Pulmonary artery endothelial cell (primary cell): ENCODE measurements at places on chromosomes 5 and 9.
A peak's percentile ranks its signal among the peaks of the same experiment; 100 is the strongest.

DNA sequence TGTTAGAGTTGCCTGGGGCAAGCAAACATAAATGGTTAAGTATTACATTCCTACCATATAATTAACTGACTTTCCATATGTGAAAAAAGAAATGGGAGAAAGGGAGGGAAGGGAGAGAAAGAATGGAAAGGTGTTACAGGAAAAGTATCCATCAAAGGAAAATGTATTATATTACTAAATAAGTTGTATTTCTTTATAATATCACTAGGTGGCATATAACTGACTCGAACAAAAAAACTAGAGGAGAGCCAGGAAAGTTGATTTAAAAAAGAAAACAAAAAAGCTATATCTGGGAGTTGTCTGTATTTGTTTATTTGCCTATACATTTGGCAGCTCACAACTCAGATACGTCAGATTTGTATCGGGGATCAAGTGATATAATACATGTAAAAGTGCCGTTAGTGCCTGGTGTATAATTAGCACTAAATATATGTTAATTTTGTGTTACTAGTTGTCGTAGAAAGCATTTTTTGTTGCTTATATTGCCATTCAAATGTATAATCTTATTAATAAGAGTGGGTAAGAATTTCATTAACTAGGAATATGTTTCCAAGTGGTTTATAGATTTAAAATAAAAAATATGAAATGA is 59.6 kb upstream of the ADAMTS19 start:
- DNase-seq = no peak

DNA sequence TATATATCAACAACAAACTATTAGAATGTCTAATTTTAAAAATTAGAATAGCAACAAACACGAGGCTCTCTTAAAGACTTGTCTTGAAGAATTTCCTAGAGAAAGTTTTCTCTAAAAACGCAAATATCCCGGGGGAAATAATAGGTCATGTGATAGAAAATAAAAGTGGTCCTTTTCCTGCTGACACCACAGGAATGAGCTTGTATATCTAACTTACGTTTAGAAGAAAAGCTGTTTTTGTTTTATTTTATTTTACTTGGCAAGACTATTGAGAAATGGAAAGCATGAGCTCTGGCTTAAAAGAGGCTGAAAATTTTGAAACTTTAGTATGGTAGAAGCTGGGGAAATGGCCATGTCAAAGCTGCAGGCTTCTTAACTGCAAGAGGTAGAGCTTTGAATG is 465.0 kb downstream of the AGTPBP1 start:
- DNase-seq = no peak

GRCh38 chr5:53200306-53200705 is 90.7 kb upstream of the MOCS2 start:
- DNase-seq = no peak

- DNase-seq = no peak
Measured at GRCh38 chr9:80158131-80158530, 586.4 kb downstream of the TLE4 start.

GRCh38 chr5:139593716-139594319 is 32.7 kb downstream of the UBE2D2 start:
- DNase-seq = no peak

GRCh38 chr9:136700959-136701667 is 11.3 kb upstream of the DIPK1B start:
- no peak for DNase-seq

DNA sequence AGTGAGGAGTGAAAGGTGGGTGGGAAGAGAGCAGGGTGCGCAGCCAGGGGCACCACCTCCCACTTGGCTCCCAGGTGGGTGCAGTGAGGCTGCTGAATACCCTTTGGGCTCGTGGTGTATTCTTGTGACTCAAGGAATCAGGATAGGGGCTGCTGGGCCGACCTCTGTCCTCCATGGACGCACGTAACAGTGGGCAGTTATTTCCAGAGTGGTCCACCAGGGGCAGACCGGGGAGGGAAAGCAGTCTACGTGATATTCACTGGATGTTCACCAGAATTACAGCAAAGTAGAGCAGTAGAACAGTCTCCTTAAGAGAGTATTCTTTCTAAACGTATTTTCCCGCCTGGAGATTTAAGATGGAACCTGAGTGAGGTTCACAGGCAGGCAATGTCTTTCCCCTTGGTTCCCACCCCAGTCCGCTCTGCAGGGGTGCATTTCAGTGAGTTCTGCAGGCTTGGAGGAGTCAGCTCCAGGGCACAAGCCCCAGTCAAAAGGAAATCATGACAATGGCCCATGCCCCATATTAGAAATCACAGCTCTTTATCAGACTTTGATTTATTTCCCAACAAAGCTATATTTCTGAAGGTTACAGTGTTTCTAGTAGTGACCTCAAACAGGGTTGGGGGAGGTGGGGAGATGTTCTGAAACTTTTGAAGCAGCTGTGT is 88.7 kb downstream of the SYK start:
- DNase-seq = no peak

- DNase-seq = no peak
Measured at GRCh38 chr9:104448036-104448435, 56.0 kb upstream of the OR13F1 start.

GRCh38 chr5:45578270-45578669 is 117.9 kb downstream of the HCN1 start:
- DNase-seq = no peak

GRCh38 chr9:72129271-72130156 is 19.7 kb upstream of the GDA start:
- no peak for DNase-seq

GRCh38 chr9:35490155-35490909 is 421 bp downstream of the RUSC2 start:
- DNase-seq = no peak

GRCh38 chr5:72228960-72229359 is 91.1 kb downstream of the MRPS27 start:
- no peak for DNase-seq

- no peak for DNase-seq
Measured at GRCh38 chr5:118557251-118557661, 431.1 kb downstream of the DTWD2 start.

- DNase-seq = no peak
Measured at GRCh38 chr9:92507005-92507404, 24.7 kb upstream of the ASPN start.

DNA sequence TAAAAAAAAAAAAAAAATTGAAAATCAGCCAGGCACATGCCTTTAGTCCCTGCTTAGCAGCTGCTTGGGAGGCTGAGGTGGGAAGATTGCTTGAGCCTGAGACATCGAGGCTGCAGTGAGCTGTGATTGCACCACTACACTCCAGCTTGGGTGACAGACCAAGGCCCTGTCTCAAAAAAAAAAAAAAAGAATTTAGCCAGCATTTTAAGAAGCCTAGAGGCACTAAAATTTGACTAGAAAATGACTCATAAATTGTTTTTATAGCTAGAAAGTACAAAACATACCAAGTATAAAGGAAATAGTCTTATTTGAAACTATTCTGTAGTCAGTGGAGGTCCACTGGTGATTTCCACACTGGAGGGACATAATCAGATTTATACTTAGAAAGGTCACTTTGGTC is 17.5 kb downstream of the LRRC70 start:
- DNase-seq = no peak

- DNase-seq = no peak
Measured at GRCh38 chr5:112200131-112200530, 218.9 kb downstream of the EPB41L4A start.

DNA sequence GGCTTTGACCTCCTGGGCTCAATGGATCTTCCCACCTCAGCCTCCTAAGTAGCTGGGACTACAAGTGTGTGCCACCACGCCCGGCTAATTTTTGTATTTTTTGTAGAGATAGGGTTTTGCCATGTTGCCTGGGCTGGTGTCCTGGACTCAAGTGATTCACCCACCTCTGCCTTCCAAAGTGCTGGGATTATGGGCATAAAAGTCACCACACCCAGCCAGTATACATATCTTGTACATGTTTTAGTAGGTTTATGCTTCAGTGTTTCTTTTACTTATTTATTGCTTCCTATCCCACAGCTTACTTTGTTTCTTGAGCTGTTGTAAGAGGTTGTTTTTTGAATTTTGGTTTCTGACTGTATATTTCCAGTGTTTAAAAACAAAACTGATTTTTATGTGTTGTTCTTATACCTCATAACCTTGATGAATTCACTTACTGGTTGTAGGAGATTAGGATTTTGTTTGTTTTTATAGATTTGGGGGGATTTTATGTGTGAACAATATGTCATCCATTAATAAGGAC is 12.9 kb downstream of the FBXW5 start:
- no peak for DNase-seq

- peak; percentile 51 for DNase-seq
Measured at GRCh38 chr5:120405286-120405864, 58.7 kb upstream of the PRR16 start.

DNA sequence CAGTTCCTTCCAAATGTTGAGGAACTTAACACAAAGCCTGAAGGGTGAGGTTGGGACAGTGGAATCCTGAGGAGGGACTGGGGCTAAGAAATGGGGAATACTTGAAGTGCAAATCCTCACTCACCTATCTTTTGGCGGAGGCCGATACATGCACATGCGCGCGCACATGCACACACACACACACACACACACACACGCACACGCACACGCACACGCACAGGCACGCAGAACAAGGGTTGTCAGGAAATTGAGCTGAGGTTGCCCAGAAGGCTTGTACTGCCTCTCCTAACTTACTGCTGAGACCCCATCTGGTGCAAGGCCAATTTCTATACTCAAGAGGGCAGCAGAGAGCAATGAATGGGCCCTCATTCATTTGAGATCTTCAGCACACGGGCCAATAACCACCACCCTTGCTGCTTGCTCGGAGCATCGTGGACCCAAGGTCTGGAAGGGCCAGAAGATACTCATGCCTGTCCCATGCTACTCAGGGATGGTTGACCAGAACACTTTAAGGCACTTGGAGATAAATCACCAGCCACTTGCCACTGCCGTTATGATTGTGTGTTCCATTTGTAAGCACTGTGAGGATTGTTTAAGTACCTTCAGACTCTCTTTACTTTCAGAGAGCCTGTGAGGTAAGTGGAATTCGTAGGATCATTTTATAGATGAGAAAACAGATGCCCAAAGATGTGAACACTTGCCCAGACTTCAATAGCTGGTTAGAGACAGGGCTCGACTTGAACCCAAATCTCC is 21.5 kb downstream of the BTF3 start:
- DNase-seq = peak; percentile 55

DNA sequence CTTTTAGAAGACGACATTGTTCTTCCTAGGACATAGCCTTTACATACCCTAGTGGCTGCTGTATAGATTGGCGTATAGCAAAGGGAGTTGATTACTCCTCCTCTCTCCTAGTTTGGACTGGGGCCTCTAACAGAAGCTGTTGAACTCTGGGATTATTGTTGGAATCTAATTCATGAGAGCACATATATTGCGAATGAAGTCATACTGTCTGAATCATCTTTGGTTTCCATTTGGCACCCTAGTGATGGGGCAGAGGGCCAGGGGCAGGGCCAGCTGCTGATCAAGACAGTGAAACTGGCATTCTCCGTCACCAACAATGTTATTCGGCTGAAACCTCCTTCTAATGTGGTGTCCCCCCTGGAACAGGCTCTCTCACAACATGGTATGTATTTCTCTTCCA is 40.3 kb downstream of the NUP188 start:
- peak; percentile 17 for DNase-seq

DNA sequence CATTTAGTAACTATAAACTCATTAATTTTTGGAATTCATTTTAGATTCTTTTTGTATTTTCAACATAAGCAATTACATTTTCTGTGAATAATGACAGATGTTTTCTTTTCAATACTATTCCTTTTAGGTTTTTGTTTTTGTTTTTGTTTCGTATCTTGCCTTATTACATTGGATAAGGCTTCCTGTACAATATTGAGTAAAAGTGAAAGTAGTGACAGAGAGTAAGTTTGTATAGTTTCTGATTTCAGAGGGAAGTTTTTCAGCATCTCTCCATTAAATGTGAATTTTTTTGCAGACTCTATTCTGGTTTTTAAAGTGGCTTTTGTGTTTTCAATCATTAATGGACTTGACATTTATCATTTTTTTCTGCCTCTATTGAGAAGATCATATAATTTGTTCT is 12.8 kb upstream of the CAMK4 start:
- DNase-seq = no peak

- no peak for DNase-seq
Measured at GRCh38 chr5:40010436-40010835, 585.7 kb upstream of the DAB2 start.

DNA sequence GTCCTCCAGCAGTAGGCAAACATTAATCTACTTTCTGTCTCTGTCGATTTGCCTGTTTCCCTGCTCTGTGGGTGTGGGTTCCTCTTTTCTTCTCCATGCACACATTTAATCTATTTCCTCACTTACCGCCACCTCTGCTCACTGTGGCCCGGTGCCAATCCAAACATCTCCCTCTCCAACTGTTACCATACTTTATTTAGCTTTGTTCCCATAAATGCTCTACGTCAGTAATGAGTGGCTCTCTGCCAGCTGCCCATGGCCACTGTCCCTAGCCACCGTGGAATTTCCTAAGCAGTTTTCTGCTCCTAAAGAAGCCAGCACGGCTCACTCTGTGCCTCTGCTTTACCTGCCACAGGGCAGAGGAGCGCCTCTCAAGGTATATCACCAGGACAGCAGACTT is 19.5 kb upstream of the GOLPH3 start:
- DNase-seq = peak; percentile 86

DNA sequence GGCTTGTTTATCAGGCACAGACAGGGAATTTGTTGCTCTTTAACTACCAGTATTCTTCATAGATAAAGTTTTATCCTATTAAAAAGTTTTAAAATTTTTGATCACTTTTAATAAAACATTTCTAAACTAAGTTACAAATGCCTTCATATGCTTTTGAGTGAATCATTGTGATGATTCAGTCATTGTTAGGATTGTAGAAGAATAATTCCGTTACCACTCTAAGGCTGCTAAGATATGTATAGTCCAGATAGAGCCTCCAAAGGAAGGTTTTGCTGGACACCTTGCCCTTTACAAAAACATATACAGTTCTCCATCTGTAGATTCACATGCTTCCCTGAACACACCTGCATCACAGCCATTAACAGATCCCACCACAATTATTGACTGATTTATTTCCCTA is 233.7 kb downstream of the SPOCK1 start:
- no peak for DNase-seq

- no peak for DNase-seq
Measured at GRCh38 chr5:43152946-43153345, 32.2 kb downstream of the ZNF131 start.

- peak; percentile 95 for DNase-seq
Measured at GRCh38 chr9:113621309-113621791, 157.8 kb downstream of the RGS3 start.

DNA sequence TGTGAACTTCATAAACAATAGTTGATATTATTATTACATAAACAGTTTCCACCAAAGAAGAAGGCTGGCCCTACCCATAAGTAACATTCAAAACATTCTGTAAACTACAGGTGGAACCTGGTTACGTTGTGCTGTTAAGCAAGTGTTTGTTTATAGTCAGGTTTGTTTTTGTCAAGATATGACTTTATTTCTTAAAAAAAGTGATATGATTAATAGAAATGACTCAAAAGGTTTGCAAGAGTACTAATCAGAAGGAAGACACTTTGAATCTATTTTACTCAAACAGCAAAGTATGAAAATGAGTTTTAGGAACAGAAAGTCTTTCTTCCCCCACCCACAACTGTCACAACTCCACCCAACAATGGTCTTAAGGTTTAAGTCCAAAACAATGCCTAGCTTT is 220.8 kb downstream of the PLK2 start:
- no peak for DNase-seq
